Right atrium auricular region (tissue), 2 donors: ENCODE measurements at places on chromosomes 3 and 15. TPM values are rescaled to one million over a fixed set of nuclear protein-coding genes. Genes with fewer than 3 reads are reported as not detected.

GRCh38 chr3:129663930-129664646, 57.6 kb upstream of the PLXND1 start:
- DNase-seq = no peak
- H3K4me1 ChIP-seq = no peaks in the 10 kb centered on the region
- H3K4me3 ChIP-seq = no peak overlapping the region
- peak overlapping the region; percentile 73 for H3K27ac ChIP-seq
- H3K27me3 ChIP-seq = no peaks in the 10 kb centered on the region
- no peaks in the 10 kb centered on the region for H3K36me3 ChIP-seq

The STRIT1 gene
- not detected for total RNA-seq

- H3K27ac ChIP-seq = no peak overlapping the region
- no peaks in the 10 kb centered on the region for H3K36me3 ChIP-seq
- no peaks in the 10 kb centered on the region for H3K4me1 ChIP-seq
- H3K27me3 ChIP-seq = no peaks in the 10 kb centered on the region
- no peak for DNase-seq
Observed at GRCh38 chr3:11245827-11246662, 26.2 kb upstream of the ATG7 start.

GRCh38 chr3:103794656-103795055, 1359.8 kb downstream of the ZPLD1 start:
- no peak overlapping the region for H3K27ac ChIP-seq
- H3K36me3 ChIP-seq = no peaks in the 10 kb centered on the region
- H3K4me1 ChIP-seq = no peaks in the 10 kb centered on the region
- H3K4me3 ChIP-seq = no peak overlapping the region

The KIF23 gene
- 3.6 TPM for total RNA-seq

GRCh38 chr3:37545479-37545878, 316.2 kb upstream of the CTDSPL start:
- H3K4me3 ChIP-seq = no peak overlapping the region
- DNase-seq = peak; percentile 67
- H3K27ac ChIP-seq = peak overlapping the region; percentile 44
